Hematopoietic multipotent progenitor cell (in vitro differentiated cells): ENCODE measurements at places on chromosomes 5 and 9. TPM values are rescaled to one million over a fixed set of nuclear protein-coding genes. Genes with fewer than 3 reads are reported as not detected.
A peak's percentile ranks its signal among the peaks of the same experiment; 100 is the strongest.

The TAF1L gene
- total RNA-seq: under 0.01 TPM

The LHX6 gene
- 0.81 TPM for total RNA-seq

The DOLPP1 gene
- 15.3 TPM for total RNA-seq

The SEMA6A gene
- 0.27 TPM for total RNA-seq

The DMRT3 gene
- under 0.01 TPM for total RNA-seq

The HTR4 gene
- under 0.01 TPM for total RNA-seq

The CCDC187 gene
- 0.81 TPM for total RNA-seq

The RNF183 gene
- under 0.01 TPM for total RNA-seq

The PPP1R26 gene
- 21.3 TPM for total RNA-seq

The TMEM252 gene
- not detected for total RNA-seq

GRCh38 chr5:81694726-81695125 lies 56.2 kb downstream of the SSBP2 start:
- no peak for DNase-seq

GRCh38 chr5:103293719-103294118 lies 35.2 kb downstream of the MACIR start:
- DNase-seq: no peak

DNA sequence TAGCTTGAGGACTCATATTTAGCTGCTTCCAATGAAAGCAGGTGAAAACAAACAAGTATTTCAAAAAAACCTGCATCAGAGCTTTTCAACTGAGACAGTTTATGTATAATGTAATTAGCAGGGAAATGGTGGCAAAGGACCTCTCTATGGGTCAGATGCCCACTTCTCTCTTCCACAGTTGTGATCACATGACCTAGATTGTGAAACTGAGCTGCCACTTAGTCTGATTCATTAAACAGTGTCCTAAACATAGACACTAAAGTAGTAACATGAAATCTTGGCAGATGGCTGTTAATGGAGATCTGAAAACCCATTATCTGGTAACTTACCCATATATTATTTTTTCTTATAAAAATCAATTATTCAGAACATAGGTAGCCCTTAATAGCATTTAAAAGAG lies 663.6 kb upstream of the RIOK2 start:
- DNase-seq: no peak

DNA sequence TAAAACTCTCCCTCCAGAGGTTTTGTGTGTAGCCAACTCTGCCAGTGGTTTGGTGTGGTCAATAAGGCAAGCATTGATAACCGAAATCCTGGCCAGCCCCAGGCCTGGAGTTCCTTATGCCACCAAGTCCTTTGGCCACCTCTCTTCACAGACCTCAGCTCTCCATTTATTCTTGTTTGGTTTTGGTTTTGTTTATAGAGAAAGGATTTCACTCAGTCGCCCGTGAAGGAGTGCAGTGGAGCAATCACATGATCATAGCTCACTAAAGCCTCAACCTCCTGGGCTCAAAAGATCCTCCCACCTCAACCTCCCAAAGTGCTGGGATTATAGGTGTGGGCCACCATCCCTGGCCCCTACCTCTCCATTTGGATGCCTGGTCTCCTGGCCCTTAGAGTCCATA lies 55.4 kb upstream of the PPARGC1B start:
- DNase-seq: no peak

DNA sequence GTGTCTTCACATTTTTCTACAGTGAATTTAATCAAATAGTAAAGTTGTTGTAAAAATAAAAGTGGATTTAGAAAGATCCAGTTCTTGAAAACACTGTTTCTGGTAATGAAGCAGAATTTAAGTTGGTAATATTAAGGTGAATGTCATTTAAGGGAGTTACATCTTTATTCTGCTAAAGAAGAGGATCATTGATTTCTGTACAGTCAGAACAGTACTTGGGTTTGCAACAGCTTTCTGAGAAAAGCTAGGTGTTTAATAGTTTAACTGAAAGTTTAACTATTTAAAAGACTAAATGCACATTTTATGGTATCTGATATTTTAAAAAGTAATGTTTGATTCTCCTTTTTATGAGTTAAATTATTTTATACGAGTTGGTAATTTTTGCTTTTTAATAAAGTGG lies 60.4 kb downstream of the MTAP start:
- no peak for DNase-seq

DNA sequence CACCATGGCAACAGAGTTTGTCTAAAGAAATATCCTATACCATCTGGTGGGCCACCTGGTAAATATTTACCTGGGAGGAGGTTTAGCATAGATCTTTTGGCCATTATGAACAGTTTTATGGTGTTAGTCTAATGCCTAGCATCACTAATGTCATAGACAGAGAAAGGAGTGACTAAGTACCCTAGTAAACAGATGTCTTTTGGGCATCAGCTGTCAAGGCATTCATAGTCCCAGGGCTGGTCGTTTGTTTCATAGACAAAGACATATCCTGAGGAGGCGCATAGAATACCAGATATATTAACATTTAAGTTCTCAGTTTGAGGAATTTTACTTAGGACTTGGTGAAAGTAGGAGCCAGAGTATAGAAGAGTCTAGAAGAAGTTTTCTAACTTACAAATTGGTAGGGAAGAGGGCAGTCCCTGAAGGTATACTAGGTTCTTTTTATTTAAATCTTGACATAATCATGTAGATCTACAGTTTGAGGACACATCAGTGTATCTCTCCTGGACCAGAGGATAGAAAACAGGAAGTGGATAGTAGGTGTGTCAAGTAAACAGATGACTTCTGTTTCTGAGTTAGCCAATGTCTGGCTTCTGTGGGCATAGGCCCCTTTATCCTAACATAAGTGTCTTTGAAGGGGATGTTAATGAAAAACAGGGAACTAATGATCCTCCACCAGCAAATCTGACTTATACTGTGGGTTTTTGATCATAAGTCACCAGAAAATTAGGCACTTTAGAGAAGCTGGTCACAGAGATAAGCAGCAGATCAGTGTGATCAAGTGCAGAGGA lies 105.0 kb upstream of the PRSS3 start:
- no peak for DNase-seq

DNA sequence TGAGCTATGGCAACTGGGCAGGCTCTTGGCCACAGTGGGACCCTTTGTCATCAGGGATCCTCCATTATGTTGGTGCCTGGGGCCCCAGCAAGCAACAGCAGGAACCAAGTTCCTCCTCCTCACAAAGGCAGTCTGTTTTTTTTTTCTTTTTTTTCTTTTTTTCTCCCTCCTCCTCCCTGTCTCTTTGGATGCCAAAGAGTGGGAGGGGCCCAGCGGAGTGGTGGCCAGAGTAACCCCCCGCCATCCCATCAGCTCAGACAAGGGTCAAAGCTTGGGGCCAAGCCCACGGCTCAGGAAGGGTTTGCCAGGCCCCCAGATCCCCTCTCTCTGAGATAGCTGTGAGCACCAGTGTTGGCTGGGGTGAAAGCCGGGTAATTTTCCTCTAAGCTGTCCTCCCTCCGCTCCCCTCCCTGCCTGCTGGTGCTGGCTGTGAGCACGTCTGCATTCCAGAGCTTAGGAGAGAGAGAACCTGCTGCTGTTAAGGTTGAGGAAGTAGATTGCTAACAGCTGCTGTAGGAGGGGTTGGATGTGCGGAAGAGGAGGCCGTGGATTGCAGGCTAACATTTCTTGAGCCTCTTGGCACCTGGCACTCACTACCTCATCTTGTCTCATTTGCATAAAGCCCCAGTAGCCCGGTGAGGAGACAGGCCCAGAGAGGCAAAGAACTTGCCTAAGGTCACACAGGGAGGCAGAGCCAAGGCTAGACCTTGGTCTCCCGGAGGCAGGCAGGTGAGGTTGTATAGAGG lies 21.2 kb downstream of the GSN start:
- no peak for DNase-seq

DNA sequence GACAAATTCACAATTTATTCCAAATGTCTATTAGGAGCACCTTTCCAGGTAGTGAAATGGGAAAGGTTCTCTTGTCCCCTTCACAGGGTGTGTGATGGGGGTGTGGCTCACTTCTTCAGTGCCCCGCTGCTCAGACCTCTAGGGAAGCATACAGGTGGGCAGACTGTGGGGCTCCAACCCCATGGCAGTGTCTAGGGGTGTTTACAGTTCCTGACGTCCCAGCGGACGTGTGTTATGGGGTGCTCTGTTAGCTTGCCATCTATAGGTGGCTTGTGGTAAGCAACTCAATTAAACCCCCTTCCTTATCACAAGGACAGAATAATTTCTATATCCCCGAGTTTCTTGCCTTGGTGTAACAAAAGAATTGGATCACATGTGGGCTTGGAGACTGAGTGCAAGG lies 67.4 kb upstream of the SPINK5 start:
- no peak for DNase-seq

DNA sequence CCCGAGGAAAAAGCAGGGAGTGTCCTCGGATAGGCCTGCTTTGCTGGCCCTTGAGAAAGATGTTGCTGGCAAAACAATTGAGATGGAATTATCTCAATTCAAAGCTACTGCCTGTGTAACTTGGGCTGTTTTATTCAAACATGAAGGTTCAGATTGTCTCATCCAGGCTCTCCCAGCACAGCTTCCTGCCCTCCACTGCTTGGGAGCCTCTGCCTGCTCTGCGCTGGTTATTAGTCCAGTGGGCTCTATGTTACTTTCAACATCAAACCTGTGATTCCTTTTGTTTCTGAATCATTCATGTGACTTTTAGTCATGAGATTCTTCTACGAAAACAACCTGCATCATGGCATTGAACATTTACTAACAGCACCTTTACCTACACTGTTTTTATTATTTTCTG lies 123.2 kb downstream of the SNCAIP start:
- no peak for DNase-seq

DNA sequence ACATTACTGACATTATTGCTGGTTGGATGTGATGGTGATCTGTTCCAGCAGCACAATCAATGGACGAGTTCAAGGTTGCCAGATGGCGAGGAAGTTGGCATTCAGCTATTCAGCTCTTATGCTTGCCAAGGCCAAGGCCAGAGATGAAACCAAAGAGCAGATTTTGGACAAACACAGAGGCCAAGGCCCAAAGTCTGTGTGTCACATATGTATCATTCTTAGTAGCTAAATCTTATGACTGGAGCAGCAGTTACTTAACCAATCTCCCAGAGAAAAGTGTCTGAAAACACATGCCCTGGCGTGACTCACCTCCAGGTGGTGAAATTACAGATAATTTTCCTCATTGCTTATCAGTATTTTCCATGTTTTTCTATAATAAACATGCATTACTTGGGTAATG lies 189.0 kb upstream of the EGFLAM start:
- DNase-seq: no peak

- no peak for DNase-seq
These were observed 48.4 kb downstream of the TNFSF15 start for GRCh38 chr9:114757395-114757794.

GRCh38 chr9:4463824-4464223 lies 26.4 kb upstream of the SLC1A1 start:
- no peak for DNase-seq

DNA sequence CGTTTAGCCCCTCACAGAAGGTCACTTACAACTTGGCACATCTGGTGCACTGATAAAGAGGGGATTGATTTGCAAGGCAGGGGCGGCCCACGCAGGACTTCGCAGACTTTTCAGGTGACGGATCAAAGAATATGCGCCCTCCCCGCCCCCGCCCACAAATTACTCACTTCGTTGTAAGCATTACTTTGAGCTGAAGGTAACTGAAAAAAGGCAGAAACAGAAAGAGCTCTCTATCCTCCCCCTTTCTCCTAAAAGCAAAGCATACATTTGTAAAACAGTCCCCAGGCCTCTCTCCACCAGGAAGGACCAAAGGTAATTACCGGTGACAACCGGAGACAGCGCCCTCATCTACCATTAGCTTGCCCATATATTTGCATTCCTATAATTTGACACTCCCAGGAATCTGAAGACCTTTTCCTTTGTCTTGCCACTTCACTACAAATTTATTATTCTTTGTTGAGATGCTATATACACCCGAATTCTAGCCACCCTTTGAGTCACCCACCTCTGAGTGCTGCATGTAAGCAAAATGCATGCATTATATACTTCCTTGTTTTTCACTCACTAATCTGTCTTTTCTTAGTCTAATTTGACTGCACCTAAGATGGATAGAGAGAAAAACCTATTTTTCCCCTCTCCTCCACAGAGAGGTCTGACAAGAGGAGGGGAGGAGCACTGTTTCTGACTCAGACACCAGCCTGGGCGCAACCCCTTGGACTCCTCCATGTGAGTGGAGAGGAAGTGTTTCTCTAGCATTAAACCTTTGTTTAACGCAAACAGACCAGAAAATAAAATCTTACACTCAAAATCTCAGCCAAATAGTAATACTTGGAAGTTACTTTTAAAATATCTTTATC lies 74.7 kb upstream of the SPIN1 start:
- DNase-seq: no peak

- no peak for DNase-seq
These were observed 174.0 kb upstream of the ZNF618 start for GRCh38 chr9:113701774-113702755.

GRCh38 chr5:68194386-68194785 lies 21.2 kb upstream of the PIK3R1 start:
- no peak for DNase-seq

- DNase-seq: peak; percentile 94
These were observed 5.8 kb downstream of the TMEM268 start for GRCh38 chr9:114616684-114617520.

DNA sequence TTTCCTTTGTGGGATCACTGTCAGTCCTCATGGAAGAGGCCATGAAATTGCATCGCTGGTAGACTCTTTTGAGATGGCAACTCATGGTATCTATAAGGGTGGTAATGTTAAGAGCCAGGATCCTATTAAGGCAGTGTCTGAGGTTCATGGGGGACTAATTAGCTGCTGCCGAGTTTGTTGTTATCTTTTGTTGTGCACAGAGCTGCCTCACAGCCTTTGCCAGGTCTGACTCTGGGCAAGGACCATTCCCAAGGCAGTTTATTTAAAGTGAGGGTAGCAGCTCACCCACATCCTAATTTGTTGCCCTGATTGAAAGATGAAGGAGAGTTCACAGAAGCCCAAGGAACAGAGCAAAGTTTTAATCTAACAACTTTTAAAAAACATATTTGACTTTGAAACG lies 7.9 kb downstream of the SMARCA2 start:
- DNase-seq: no peak

DNA sequence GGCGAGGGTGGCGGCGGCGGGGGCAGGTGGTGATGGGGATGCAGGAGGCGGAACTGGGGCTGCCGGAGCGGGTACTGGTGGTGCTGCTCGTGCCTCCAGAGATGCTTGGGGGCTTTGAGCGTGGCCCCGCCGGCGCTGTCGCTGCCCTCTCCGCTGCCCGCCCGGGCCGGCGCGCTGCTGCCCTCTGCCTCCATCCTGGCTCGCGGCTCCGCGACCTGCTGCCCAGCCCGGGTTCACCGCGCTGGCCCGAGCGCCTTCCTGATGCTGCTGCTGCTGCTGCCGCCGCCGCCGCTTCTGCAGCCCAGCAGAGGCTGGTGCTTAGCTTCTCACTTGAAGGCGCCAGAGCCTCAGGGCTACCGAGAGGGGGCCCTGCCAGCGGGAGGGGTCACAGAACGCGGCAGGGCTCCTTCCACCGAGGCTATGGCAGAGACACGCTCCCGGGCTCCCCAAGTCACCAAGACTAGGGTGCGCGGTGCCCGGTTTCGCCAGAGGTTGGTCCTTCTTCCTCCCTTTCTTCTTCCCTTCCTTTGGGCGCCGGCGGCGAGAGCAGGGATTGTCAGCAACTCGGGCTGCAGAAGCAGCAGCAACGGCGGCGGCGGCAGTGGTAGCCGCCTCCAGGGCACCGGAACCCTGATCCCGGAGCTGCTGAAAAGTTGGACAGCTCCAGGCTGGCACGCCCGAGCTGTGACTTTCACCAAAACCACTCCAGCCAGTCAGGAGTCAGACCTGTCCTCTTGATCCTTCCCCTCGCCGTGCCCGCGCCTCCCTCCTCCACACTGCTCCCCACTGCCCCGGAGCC lies at the start of gene PDE4D:
PDE4D (minus strand) TSS at position 298 of the 799 bp plus-strand sequence.
- DNase-seq: peak; percentile 69

GRCh38 chr5:96903300-96903699 lies 27.0 kb downstream of the ERAP2 start:
- no peak for DNase-seq
